T1000 (cell line): ENCODE measurements at places on chromosomes 2 and 18.

DNA sequence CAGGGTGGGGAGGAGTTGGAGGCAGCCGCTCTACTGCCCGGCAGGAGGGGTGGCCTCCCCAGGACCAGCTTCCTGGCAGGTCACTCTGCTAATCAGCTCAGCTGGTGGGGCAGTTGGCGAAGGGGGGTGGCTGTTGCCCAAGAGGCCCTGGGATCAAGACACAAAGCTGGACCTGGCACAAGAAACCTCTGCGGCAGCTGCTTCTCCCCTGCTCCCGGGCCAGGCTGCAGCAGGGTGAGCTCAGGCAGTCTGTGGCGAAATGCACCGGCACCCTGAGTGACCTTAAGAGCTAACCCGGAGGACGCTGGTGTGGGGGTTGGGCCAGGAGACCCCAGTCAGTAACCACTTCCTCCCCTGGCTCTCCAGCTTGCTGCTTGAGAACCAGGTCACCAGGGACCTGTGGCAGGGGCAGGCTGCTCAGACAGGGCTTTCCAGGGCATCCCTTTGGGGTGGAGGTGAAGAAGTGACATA is 31.1 kb downstream of the TOGARAM2 start:
- DNase-seq, result no peak

DNA sequence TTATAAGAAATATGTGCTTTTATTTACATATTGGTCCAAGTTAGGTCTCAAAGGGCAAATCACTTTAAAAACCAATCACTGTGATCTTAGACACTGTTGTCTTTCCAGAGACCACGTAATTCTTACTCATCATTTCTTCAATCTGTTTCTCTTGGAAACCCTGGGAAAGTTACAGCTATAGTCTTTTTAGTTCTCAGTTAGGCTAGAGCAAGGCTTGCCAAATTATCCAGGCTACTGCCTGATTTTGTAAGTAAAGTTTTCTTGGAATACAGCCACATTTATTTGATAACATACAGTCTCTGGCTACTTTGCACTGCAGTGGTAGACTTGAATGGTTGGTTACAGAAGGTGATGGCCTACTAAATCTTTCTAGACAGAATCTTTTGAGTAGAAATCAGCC is 106.0 kb downstream of the KIAA1328 start:
- DNase-seq, result no peak

GRCh38 chr2:143482316-143482715 is 353.1 kb downstream of the ARHGAP15 start:
- DNase-seq, result no peak

- DNase-seq, result no peak
Measured at GRCh38 chr18:5941890-5942289, 46.6 kb upstream of the TMEM200C start.

DNA sequence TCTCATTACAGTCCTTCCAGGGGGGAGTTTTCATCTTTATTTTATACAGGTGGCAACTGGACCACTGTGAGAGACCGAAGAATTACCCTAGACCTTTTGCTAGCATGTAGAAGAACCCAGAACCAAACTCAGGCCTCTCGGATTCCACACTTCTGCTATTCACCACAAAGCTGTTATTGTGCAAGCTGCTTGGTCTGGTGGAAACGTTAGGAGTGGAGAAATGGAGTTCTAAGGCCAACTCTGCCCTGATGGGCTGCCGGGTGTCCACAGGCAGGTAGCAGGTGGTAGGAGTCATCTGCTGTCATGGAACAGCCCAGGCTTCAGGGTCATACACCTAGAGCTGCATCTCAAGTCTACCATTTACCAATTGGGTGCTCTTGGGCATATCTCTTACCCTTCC is 218.8 kb downstream of the BCL11A start:
- DNase-seq, result no peak

DNA sequence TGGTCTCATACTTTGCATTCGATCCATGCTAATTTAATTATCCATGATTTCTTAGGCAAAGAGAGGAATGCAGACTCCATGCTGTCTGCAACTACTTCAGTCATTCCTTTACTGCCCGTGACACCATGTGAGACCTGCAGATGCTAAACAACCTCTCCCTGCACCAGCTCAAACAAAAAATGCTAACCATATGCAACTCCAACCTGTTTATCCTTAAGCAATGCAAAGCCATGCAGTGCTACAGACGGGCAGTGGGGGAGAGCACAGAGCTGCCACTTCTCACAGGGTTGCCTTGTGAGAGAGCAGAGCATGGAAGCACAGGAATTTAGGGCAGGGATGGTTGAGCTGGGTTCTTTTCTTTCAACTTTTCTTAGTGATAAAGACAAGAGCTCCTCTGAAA is 74.9 kb upstream of the KLHL14 start:
- no peak for DNase-seq

DNA sequence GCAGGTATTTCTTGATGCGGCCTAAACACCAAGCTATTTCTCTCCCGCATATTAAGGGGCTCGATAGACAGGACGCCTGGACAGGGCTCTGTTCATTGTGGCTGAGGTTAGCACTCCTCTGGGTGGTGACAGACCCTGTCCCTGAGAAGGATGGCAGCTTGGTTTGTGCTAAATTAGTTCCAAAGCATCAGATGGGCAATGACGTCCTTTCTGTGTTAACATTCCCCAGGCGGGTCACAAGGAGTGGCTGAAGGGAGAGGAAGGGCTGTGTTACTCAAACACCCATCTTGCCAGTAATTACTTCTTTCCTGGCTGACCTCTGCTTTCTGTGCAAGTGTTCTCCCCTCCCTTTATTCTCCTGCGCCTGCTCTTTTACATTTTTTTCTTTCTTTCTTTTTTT is 75.0 kb downstream of the TMEM247 start:
- DNase-seq, result no peak

DNA sequence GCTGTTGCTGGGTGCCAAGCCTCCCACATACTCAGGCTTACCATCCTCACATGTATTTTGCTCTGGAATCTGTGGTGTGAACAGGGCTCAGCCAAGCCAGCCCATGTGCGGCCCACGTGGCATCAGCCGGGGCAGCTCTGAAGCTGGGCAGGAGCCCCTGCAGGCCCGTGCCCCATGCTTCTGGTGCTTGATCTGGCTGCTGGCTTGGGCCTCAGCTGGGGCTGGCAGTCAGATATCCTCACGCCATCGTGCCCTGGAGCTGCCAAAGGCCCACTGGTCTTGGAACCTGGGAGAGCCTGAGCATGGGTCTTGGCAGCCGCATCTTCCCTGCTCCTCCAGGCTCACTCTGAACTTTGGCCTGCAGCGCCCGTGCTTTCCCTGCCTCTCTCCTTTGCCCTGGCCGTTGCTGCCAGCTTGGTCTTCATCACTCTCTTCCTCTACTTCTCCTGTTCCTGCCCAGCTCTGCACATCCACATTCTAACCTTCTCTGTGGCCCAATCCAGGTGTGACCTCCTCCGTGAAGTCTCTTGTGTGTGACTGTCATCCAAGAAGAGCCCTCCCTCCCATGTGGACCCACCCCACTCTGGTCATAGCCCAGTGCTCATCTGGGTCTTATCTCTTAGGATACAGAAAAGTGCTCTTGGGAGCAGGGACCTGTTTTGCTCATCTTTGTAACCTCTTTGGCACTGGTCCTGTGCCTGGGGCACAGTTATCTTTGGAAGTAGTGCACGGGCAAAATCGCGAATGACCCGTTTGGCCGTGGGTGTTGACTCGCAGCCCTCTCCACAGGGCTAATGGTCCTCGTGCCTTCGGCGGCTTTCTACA is 116.1 kb downstream of the RNF144A start:
- no peak for DNase-seq

- no peak for DNase-seq
Measured at GRCh38 chr2:42977270-42978174, 185.1 kb upstream of the HAAO start.

DNA sequence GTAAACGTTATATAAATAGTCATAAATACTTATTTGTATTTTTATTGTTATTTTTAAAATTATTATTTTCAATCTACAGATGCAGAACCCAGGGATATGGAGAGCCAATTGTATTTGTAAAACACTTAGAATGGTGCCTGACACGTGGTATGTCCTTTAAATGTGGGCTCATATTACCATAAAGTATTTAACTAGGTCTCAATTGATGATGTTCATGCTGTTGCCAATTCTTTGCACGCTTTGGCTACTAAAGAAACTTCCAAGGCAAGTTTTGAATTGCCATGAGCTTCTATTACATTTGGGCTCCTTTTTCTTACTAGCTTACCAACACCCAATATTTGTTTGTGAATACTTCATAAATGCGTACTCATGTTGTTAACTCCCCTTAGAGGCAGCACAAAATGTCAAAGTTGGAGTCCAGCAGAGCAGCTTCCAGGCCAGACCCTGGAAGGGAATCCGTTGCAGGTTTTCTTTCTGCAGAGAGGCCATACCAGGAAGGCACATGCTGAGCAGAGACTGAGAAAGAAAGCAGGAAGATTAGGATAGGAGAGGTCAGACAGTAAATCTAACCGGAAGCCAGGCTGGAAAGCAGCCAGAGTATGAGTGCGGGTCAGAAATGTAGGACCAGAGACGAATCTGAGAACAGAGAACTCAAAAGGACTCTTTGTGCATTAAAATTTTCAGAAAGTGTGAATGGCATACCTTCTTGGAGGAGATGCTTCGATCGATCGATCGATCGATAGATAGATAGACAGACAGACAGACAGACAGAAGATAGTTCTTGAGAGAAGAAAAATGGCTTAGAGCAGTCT is 4.2 kb upstream of the NOSTRIN start:
- no peak for DNase-seq

DNA sequence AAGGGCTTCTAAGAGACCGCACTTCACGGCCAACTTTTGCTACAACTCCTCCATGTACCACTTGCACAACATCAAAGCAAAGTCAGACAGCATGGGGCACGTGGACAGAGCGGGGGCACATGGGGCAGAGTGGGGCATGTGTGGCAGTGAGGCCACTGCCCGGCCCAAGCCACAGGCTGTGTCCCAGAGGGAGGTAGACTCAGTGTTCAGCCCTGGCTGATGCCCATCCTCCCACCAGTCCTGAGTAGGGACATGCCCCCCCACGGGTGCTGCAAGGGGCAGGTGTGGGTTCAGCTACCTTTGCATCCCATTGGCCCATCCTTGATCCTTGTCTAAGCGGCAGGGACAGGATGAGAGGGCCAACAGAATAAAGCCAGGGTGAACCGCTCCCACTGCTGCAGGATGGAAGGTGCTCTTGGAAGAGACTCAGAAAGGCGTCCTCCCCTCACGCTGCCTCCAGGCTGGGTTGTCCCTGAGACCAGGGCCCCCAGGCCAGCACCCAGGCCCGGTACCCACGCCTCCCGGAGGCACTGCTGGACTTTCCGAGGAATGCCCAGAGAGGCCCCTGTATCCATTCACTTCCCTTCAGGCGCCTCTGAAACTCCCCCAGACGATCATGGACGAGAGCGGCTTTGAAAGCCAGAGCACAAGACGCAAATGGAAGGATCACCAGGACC is 218.2 kb downstream of the NDUFA10 start:
- no peak for DNase-seq

DNA sequence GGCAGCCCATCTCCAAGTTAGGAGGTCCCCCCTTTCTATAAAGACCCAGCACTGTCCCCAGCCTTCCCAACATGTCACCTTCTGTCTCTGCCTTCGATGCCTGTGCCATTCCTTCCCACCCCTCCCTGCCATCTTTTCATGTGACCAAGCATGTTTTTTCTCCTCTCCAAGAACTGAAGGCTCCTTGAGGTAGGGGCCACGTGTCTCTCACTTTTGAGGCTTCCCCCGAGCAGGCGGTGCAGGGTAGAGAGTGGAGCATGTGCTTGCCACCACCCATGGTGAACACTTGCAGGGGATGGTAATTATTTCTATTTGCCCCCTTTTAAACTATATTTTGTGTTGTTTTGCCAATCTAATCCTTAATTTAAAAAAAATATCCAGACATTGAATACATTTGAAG is 168.4 kb downstream of the ACKR3 start:
- DNase-seq, result no peak

GRCh38 chr2:95388091-95388692 is 14.3 kb upstream of the FAHD2A start:
- no peak for DNase-seq

GRCh38 chr2:19104503-19104902 is 253.9 kb downstream of the OSR1 start:
- no peak for DNase-seq

DNA sequence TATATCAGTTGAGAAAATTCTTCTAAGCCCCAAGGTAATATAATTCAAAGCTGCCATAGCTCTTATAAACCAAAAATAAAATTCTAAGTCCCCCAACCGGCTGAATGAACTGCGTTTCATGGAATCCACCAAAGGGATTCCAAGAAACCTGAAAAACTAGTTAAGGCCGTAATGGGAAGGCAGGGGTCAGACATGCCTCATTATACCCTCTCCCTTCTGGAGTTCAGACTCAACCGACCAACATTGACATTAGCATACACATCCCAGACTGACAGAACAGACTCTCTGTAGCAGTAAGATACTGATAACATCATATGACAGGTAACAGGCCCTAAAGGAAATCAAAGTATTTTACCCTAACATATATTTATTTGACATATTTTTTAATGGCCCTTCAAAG is 31.4 kb upstream of the PHLPP1 start:
- no peak for DNase-seq

DNA sequence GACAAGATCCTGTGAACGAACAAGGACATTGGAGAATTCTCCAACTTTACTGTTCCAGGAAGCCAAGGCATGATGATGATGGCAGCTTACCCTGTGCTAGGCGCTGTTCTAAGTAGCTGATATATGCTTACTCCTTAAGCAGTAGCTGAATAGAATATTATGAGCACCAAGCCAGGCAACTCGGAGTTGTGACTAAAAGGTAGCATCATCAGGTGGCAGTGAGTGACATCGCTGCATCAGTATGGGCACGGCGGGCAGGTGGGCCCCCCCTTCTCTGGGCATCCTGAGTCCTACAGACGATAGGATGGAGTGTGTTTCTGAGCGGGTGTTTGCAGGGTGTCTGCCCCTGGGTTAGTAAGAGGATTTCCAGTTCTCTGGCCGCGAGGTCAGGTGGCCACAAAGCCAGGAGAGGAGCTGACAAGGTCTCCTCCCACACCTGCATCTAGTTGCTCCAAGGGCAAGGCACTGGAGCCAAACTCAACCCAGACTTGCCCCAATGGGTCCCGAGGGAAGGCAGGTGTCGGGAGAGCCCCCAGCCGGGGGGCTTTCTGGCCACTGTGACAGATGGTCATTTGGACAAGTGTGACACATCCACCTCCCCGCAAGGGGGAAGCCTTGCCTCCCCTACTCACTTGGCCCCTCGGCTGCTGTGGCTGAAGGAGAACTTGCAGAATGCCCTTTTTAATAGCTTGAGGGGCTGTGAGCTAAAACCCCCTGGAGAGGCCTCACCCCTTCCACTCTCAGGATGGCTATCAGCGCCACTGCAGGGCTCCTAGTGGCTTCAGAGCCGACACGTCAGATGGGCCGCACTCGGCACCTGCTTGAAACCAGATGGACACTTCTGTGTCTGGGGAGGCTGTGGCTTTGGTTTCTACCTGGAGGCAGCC is 55.5 kb downstream of the CRACDL start:
- DNase-seq, result no peak

GRCh38 chr2:207107551-207107950 is 58.2 kb downstream of the KLF7 start:
- DNase-seq, result no peak

DNA sequence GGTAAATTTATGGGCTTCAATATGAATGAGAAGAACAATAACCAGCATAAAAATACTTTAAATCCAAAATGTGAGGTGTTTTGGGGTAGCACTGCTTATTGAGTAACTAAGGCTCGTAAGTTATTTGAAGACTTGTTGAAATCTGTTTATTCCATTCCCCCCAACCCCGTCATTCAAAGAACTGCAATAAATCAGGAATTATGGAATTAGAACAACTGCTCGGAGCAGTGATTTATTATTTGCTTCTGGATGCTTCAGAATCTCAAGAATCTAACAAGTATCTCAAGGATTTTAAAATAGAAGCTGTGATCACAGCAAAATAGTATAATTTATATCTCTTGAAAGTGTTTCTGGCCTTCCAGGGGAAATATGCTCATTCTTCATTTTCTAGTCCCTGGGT is 86.8 kb downstream of the EML6 start:
- no peak for DNase-seq

GRCh38 chr2:12728221-12728777 is 11.6 kb downstream of the TRIB2 start:
- DNase-seq, result no peak
